ENCODE measurements at places on chromosomes 7 and 10.

GRCh38 chr7:100156331-100157068 lies 2.0 kb downstream of the TRAPPC14 start:
- no peak for DNase-seq

DNA sequence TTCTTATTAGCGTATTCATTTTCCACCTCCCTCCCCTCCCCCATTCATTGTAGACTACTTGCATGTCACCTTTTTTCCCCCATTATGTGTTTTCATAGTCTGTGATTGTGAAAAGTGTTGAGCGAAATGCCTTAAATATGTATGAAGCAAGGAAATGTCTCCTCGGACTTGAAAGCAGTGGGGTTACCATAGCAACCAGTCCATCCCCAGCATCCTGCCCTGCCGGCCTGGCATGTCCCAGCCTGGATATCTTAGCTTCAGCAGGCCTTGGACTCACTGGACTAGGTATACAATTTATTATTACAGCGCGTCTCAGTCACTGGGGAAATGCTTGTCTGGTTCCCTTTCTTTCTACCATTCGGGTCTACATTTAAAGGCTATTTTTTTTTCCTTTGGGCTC lies 283.6 kb downstream of the BICC1 start:
- no peak for DNase-seq

DNA sequence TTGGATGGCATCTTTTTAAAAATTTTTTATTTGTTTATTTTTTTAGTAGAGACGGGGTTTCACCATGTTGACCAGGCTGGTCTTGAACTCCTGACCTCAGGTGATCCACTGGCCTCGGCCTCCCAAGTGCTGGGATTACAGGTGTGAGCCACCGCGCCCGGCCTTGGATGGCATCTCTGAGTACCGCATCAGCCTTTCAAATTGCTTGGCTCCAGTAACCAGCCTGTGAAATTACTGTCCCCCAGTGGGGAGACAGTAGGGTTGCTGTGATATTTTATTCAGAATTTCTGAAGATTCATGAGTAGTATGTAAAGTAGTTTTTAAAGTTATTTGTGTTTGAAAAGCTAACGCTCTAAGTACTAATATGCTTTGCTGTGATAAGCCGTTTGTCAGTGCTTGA lies 1.2 kb downstream of the NUB1 start:
- no peak for DNase-seq

DNA sequence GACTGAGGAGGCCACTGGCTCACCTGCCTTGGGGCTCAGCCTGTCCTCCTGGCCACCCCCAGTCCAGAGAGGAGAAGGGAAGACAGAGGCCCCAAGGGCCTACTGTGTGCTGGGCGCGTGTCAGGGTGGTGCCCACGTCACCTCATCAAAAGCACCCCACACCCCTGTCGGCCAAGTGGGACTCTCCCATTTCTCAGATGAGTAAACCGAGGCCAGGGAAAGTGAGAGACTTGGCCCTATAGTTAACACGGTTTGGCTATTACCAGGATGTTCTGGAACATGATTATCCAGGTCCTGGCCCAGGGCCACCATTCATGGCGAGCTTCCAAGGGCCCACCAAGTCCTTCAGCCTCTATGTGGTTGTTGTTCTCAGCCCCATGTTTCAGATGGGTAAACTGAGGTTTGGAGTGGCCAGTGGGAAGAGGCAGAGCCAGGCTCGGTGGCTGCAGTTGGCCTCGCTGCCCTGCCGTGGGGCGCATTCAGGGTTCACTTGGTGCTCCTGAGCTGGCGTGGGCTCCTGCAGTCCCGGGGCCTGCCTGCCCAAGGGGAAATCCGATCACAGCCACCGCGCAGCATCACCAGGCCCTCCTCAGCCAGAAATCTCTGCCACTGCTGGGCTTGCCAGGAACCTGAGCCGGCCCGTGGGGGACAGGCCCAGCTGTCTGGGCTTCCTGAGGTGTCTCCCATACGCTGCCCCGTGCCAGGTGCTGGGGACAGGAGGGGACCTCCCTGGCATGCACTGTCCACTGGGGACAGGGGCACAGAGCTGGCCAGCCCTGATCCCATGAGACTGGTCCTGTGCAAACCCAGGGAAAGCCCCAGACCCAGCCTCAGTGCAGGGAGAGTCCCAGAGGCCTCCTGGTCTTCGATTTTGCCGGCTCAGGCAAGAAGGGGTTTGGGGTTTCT lies 117.7 kb upstream of the TNRC18 start:
- DNase-seq = no peak

DNA sequence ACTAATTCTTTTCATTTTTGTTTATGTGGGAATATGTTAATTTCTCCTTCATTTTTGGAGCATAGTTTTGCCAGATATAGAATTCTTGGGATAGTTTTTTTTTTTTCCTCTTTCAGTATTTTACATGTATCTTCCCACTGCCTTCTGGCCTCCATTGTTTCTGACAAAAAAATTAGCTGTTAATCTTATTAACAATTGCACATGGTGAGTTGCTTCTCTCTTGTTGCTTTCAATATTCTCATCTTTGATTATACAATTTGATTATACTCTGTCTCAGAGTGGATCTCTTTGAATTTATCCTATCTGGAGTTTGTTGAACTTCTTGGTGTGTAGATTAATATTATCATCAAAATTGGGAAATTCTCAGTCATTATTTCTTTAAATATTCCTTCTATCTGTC lies 41.4 kb upstream of the HABP2 start:
- no peak for DNase-seq

Measured in epithelial cell of prostate (primary cell).